Liver (tissue), 10 donors: ENCODE measurements at places on chromosomes 16 and 17. TPM values are rescaled to one million over a fixed set of nuclear protein-coding genes. Genes with fewer than 3 reads are reported as not detected.

The ASPHD1 gene
- polyA plus RNA-seq = 0.28 TPM

The EMC8 gene
- 12.1 TPM for polyA plus RNA-seq

The SLC2A4 gene
- 1.9 TPM for polyA plus RNA-seq

The TP53TG3 gene
- not detected for polyA plus RNA-seq

The RNU2-1 gene
- polyA plus RNA-seq = not detected

The SKA2 gene
- polyA plus RNA-seq = 12.2 TPM

The SLC12A3 gene
- not detected for polyA plus RNA-seq

The TBC1D3B gene
- polyA plus RNA-seq = 1.8 TPM

The TUBB3 gene
- 0.17 TPM for polyA plus RNA-seq

The GAN gene
- polyA plus RNA-seq = 0.33 TPM

The GRIN2C gene
- 0.03 TPM for polyA plus RNA-seq

The ERAL1 gene
- polyA plus RNA-seq = 28.1 TPM

The WFDC1 gene
- 5.2 TPM for polyA plus RNA-seq

DNA sequence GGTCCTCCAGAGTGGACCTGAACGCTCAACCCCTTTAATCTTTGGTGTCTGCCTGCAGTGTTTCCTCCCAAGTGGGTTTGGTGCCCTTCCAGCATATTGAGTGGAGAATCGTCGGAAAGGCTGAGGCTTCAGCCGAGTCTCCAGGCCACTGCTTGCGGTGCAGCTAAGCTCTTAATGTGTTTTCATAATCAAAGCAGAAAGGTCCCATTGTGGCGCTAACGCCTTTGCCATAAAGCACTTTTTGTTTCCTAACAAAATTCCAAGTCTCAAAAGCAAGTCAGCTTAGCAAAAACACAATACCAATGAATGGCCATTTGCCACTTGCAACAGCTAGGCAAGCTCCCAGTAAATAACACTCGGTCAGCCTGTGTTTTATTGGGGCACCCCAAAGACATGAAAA is 57.6 kb downstream of the KSR1 start:
- no peak for DNase-seq
- no peaks in the 10 kb centered on the region for H3K27me3 ChIP-seq
- no peaks in the 10 kb centered on the region for H3K36me3 ChIP-seq
- H3K27ac ChIP-seq = no peak overlapping the region

DNA sequence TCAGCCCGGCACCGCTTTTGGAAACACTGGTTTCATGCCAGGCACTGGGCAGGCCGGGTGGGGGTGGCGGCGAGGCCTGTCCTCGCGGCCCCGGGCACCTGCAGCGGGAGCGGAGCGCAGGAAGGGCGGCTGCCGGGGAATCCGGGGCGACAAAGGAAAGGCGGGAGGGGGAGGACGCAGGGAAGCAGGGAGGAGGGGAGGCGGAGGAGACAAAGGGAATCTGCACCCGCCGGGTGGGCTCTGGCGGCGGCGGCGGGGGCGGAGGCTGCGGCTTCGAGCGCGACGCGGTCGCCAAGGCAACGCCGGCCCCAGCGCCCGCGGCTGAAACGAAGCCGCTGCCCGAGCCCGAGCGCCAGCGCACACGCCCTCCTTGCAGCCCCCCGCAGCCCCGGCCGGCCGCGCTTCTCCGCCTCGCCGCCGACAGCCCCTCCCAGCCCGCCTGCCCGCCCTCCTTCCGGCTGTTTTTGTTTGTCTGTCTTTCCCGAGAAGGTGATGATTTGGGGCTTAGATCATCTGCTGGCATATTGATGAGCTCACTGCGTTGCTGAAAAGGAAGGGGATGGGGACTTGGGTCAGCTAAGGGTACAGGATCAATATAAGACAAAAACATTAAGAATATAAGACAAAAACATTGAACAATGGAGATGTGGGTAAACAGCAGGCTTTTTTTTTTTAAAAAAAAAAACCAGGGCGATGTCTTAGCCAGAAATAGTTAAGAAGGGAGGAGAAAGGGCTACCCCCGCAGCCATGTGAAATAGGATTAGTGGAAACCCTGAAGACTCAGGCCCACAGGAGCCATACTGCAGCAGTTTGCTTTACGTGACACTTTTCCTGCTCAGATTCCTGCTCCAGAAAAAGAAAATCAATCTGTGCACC is 32.7 kb downstream of the CDK5R1 start:
- H3K27me3 ChIP-seq = no peaks in the 10 kb centered on the region
- H3K27ac ChIP-seq = no peak overlapping the region
- H3K36me3 ChIP-seq = no peaks in the 10 kb centered on the region

- no peaks in the 10 kb centered on the region for H3K4me1 ChIP-seq
- peaks cover 4% of the 10 kb centered on the region for H3K36me3 ChIP-seq
- DNase-seq = no peak
- no peaks in the 10 kb centered on the region for H3K27me3 ChIP-seq
- H3K4me3 ChIP-seq = no peak overlapping the region
- no peak overlapping the region for H3K27ac ChIP-seq
These were observed 101.5 kb upstream of the ZNF750 start for GRCh38 chr17:82941021-82942001.

DNA sequence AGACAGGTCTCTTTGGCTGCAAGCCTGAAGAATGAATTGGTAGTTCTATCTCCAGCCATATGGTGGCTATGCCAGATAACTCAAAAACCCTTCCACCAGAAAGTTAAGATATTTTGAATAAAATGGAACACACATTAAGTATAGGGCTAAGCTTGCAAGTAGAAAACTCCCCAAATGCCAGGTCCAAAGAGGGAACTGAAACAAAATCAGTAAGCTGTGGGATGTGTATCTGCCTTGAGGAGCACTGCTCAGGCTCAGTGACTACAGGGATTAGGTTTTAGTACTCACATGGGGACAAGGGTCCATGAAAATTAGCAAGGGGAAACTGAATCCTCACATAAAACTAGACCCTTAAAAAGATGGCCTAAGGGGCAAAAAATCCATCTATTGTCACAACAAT is 115.7 kb upstream of the PMFBP1 start:
- DNase-seq = no peak
- no peaks in the 10 kb centered on the region for H3K27me3 ChIP-seq
- H3K36me3 ChIP-seq = no peaks in the 10 kb centered on the region

GRCh38 chr16:715477-716199 is 720 bp downstream of the METRN start:
- no peak overlapping the region for H3K27ac ChIP-seq
- DNase-seq = no peak
- no peaks in the 10 kb centered on the region for H3K27me3 ChIP-seq

DNA sequence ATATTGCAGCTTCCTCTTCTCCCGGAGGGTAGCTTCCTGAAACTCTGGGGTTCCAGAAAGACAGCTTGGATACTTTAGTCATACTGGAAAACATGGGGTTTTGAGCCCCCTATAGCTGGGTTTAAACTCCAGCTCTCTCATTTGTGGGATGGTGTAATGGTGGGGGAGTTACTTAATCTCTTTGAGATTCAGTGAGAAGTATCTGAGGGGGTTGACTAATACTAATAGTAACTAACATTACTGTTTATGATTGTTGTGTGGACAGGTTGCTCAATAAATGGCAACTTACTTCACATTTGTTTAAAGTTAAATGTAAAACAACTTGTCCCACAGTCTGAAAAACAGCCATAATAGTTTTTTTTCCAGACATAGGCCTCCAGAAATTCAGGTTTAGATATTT is 5.1 kb upstream of the SUZ12 start:
- no peak overlapping the region for H3K4me3 ChIP-seq
- no peaks in the 10 kb centered on the region for H3K27me3 ChIP-seq
- no peak overlapping the region for H3K27ac ChIP-seq
- peaks cover 1% of the 10 kb centered on the region for H3K4me1 ChIP-seq
- H3K36me3 ChIP-seq = no peaks in the 10 kb centered on the region

GRCh38 chr16:57069635-57070370 is 22.6 kb upstream of the CPNE2 start:
- H3K27me3 ChIP-seq = no peaks in the 10 kb centered on the region
- no peak for DNase-seq
- H3K4me3 ChIP-seq = no peak overlapping the region
- H3K4me1 ChIP-seq = no peaks in the 10 kb centered on the region
- H3K36me3 ChIP-seq = no peaks in the 10 kb centered on the region

GRCh38 chr16:86814256-86814655 is 235.9 kb downstream of the FOXL1 start:
- H3K27me3 ChIP-seq = peaks cover 8% of the 10 kb centered on the region
- no peak for DNase-seq
- no peaks in the 10 kb centered on the region for H3K4me1 ChIP-seq
- no peak overlapping the region for H3K27ac ChIP-seq
- no peaks in the 10 kb centered on the region for H3K36me3 ChIP-seq

DNA sequence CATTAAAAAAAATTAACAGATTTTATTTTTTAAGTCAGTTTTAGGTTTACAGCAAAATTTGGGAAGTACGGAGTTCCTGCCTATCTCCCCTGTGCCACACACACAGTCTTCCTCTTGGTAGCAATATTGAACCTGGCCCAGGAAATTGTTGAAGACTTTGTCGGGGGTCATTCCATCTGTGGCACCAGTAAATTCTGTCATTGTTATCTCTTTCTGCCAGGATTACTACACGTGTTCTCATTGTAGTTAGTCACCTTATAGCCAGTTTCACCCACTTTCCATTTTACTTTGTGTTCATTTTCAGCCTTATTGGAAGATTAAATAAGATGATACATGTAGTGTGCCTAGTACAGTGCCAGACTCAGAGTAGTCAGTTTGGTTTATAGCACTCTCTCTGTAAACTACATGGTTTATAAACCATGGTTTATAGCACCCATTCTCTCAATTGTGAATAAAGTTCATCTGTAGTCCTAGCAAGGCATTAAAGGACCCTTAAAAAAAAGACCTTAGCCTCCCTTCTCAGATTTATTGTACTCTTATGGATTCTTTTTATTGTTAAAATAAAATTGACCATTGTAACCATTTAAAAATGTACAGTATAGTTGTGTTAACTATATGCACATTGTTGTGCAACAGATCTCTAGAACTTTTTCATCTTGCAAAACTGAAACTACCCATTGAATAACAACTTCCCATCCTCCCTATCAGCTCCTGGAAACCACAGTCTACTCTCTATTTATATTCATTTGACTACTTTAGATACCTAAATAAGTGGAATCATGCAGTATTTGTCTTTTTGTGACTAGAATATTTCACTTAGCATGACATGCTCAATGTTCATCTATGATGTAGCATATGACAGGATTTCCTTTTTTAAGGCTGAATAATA is 36.1 kb downstream of the NLK start:
- DNase-seq = no peak
- no peaks in the 10 kb centered on the region for H3K36me3 ChIP-seq
- H3K4me3 ChIP-seq = no peak overlapping the region

GRCh38 chr17:10633738-10634379 is 23.2 kb downstream of the MYH3 start:
- peaks cover 57% of the 10 kb centered on the region for H3K36me3 ChIP-seq
- H3K4me1 ChIP-seq = no peaks in the 10 kb centered on the region
- H3K4me3 ChIP-seq = no peak overlapping the region
- no peaks in the 10 kb centered on the region for H3K27me3 ChIP-seq
- no peak for DNase-seq
- H3K27ac ChIP-seq = no peak overlapping the region

- peaks cover 23% of the 10 kb centered on the region for H3K36me3 ChIP-seq
- H3K27ac ChIP-seq = no peak overlapping the region
- no peak for DNase-seq
- no peaks in the 10 kb centered on the region for H3K4me1 ChIP-seq
- H3K4me3 ChIP-seq = no peak overlapping the region
- H3K27me3 ChIP-seq = no peaks in the 10 kb centered on the region
These were observed 22.1 kb downstream of the FCSK start for GRCh38 chr16:70476272-70477020.

- H3K27ac ChIP-seq = no peak overlapping the region
- H3K4me1 ChIP-seq = no peaks in the 10 kb centered on the region
- no peaks in the 10 kb centered on the region for H3K27me3 ChIP-seq
- no peaks in the 10 kb centered on the region for H3K36me3 ChIP-seq
These were observed 1.8 kb upstream of the CDRT4 start for GRCh38 chr17:15469260-15469659.

DNA sequence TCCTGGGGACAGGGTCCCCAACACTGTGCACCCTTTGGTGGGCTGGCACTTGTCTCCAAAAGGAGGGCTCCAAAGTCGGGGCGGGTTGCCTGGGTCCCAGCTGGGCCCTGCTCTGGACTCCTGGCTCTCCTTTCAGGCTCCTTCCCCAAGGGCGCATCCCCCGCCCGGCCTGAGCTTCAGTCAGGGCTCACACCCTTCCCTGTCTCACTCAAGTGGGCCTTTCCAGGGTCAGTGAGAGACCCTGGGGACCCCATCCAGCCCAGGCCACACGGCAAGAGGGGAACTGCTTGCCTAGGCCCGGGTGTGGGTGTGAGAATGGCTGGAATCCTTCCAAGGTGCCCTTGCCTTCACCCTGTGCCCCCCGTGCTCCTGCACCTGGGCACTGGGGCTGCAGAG is 41.8 kb upstream of the SLC38A10 start:
- H3K27me3 ChIP-seq = no peaks in the 10 kb centered on the region
- H3K27ac ChIP-seq = no peak overlapping the region
- DNase-seq = no peak
- H3K4me3 ChIP-seq = no peak overlapping the region
- H3K4me1 ChIP-seq = peaks cover 55% of the 10 kb centered on the region

GRCh38 chr16:85354686-85355514 is 242.6 kb upstream of the CIBAR2 start:
- peaks cover 18% of the 10 kb centered on the region for H3K4me1 ChIP-seq
- H3K36me3 ChIP-seq = no peaks in the 10 kb centered on the region
- no peak overlapping the region for H3K4me3 ChIP-seq
- peak overlapping the region; percentile 41 for H3K27ac ChIP-seq

GRCh38 chr17:37088913-37089312 is 140.2 kb downstream of the AATF start:
- H3K4me3 ChIP-seq = no peak overlapping the region
- H3K4me1 ChIP-seq = no peaks in the 10 kb centered on the region
- DNase-seq = no peak
- no peaks in the 10 kb centered on the region for H3K27me3 ChIP-seq
- H3K36me3 ChIP-seq = peaks cover 59% of the 10 kb centered on the region
- no peak overlapping the region for H3K27ac ChIP-seq

GRCh38 chr16:82716361-82716855 is 89.6 kb downstream of the CDH13 start:
- no peak overlapping the region for H3K4me3 ChIP-seq
- DNase-seq = no peak
- no peaks in the 10 kb centered on the region for H3K4me1 ChIP-seq

- H3K27me3 ChIP-seq = no peaks in the 10 kb centered on the region
- H3K4me3 ChIP-seq = no peak overlapping the region
- H3K36me3 ChIP-seq = no peaks in the 10 kb centered on the region
- no peaks in the 10 kb centered on the region for H3K4me1 ChIP-seq
These were observed 34.8 kb downstream of the ZNF423 start for GRCh38 chr16:49821156-49821555.

- DNase-seq = no peak
- H3K4me1 ChIP-seq = peaks cover 25% of the 10 kb centered on the region
- no peaks in the 10 kb centered on the region for H3K36me3 ChIP-seq
- no peak overlapping the region for H3K4me3 ChIP-seq
- H3K27me3 ChIP-seq = no peaks in the 10 kb centered on the region
These were observed 144.0 kb upstream of the IRX3 start for GRCh38 chr16:54430491-54431030.

GRCh38 chr16:83402967-83403366 is 404.8 kb upstream of the HSBP1 start:
- H3K4me3 ChIP-seq = no peak overlapping the region
- H3K27ac ChIP-seq = no peak overlapping the region
- no peaks in the 10 kb centered on the region for H3K4me1 ChIP-seq
- DNase-seq = no peak
- no peaks in the 10 kb centered on the region for H3K36me3 ChIP-seq
- H3K27me3 ChIP-seq = no peaks in the 10 kb centered on the region

- H3K36me3 ChIP-seq = no peaks in the 10 kb centered on the region
- H3K27me3 ChIP-seq = no peaks in the 10 kb centered on the region
- no peaks in the 10 kb centered on the region for H3K4me1 ChIP-seq
These were observed 3.3 kb downstream of the NLRP1 start for GRCh38 chr17:5580969-5581368.

- no peaks in the 10 kb centered on the region for H3K27me3 ChIP-seq
- no peak overlapping the region for H3K27ac ChIP-seq
- no peaks in the 10 kb centered on the region for H3K36me3 ChIP-seq
- no peaks in the 10 kb centered on the region for H3K4me1 ChIP-seq
These were observed 6.6 kb downstream of the PTX4 start for GRCh38 chr16:1481906-1482835.
